ENCODE measurements at places on chromosomes 2 and 18.
A peak's percentile ranks its signal among the peaks of the same experiment; 100 is the strongest.

DNA sequence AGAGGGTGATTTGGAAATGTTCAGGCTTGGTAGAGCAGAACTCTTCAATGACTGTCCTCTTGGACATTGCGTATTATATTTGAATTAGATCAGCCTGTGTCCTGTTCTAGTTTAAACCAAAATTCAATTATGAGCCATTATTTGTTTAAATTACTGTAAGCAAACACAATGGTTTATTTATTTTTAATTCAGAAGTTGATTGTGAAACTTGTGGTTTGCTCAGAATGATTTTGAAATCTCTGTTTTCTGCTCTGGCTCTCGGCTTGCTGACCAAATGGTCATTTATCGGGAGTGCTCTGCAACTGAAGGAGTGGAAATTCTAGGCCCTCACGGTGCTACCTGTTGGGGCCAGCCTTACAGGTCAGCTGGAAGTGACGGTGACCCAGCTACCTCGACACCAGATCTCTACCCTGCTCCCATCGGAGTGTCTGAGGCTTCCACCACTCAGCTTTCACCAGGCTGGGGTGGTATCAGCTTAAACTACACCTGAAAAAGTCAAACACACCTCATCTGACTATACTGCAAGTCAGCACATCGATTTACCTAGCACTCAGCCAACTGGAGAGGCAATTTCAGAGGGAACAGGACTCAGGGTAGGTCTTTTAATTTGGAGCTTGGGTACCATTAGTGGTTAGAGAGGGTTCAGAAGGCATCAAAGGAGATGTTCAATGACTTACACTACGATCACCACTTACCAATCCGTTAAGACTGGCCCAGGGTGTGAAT lies 36.8 kb upstream of the GPD2 start:
- H3K36me3 ChIP-seq: peaks cover 6% of the 10 kb centered on the region
- DNase-seq: no peak
- peak overlapping the region; percentile 96 for H3K27ac ChIP-seq
- peaks cover 50% of the 10 kb centered on the region for H3K4me1 ChIP-seq
- H3K27me3 ChIP-seq: peaks cover 6% of the 10 kb centered on the region

- peaks cover 14% of the 10 kb centered on the region for H3K27me3 ChIP-seq
- no peaks in the 10 kb centered on the region for H3K4me1 ChIP-seq
- no peak for DNase-seq
Observed at GRCh38 chr2:239706367-239706766, 305.5 kb upstream of the HDAC4 start.

GRCh38 chr18:12604445-12605007 lies 53.4 kb downstream of the SPIRE1 start:
- no peak overlapping the region for H3K27ac ChIP-seq
- no peaks in the 10 kb centered on the region for H3K36me3 ChIP-seq
- no peak for DNase-seq
- no peak overlapping the region for H3K4me3 ChIP-seq

DNA sequence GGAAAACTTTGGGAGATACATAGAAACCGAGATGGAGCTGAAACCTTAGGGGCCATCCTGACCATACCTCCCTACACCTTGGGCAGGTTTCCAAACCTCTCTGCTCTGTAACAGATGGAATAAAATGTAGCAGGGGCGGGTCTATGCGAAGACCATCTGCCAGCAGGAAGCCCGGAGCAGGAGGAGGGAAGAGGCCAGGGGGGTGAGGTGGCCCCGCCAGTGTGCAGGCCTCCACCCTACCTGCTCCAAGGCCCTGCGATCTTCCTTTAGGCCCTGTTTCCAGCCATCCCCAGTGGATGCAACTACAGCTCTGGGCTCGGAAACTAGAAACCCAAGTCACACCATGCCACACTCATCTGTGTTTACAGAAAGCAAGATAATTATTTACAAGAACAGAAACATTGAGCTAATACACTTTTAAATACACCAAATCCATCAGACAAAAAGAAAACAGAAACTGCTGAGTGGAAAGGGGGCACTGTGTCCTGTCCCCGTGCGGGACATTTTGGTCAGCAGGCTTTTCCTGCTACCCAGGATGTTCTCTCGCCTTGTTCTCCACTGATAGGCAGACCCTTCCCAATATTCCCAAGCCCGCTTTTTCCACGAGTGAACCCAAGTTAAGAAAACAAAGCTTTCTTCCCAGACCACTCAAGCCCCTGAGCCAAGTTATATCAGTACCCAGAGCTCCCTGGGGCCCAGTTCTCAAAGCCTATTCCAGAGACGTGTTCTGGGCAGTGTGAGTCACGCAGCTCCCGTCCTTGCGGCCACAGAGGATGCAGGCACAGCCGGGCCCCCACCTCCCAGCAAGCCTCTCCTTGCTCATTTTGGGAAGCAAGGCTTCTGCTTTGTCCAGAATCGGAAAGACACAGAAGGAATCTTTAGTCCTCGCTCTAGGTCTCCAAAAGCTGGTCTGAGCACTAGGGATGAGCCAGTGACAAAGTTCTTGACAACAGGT lies 17.3 kb downstream of the CIB4 start:
- no peak overlapping the region for H3K27ac ChIP-seq
- H3K36me3 ChIP-seq: no peaks in the 10 kb centered on the region
- H3K4me3 ChIP-seq: no peak overlapping the region
- peaks cover 4% of the 10 kb centered on the region for H3K4me1 ChIP-seq
- DNase-seq: no peak

DNA sequence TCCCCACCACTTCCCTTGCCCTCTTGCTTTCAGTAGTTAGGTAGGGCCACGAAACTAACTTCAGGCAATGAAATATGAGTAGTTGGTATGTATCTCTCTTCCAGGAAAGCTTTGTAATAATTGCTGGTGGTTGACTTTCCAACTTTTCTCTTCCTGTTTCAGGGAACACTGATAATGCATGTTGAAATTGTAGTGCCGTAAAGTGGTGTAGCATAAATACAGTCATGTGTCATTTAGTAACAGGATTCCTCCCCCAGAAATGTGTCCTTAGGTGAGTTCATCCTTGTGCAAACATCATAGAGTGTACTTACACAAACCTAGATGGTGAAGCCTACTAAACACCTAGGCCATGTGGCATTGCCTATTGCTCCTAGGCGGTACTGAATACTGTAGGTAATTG lies 429.2 kb downstream of the PID1 start:
- no peaks in the 10 kb centered on the region for H3K27me3 ChIP-seq
- no peaks in the 10 kb centered on the region for H3K4me1 ChIP-seq
- no peak for DNase-seq
- H3K36me3 ChIP-seq: no peaks in the 10 kb centered on the region

- H3K36me3 ChIP-seq: peaks cover 10% of the 10 kb centered on the region
- H3K27me3 ChIP-seq: no peaks in the 10 kb centered on the region
- no peak overlapping the region for H3K4me3 ChIP-seq
- no peak overlapping the region for H3K27ac ChIP-seq
Observed at GRCh38 chr2:72612614-72613160, 213.1 kb downstream of the EXOC6B start.

DNA sequence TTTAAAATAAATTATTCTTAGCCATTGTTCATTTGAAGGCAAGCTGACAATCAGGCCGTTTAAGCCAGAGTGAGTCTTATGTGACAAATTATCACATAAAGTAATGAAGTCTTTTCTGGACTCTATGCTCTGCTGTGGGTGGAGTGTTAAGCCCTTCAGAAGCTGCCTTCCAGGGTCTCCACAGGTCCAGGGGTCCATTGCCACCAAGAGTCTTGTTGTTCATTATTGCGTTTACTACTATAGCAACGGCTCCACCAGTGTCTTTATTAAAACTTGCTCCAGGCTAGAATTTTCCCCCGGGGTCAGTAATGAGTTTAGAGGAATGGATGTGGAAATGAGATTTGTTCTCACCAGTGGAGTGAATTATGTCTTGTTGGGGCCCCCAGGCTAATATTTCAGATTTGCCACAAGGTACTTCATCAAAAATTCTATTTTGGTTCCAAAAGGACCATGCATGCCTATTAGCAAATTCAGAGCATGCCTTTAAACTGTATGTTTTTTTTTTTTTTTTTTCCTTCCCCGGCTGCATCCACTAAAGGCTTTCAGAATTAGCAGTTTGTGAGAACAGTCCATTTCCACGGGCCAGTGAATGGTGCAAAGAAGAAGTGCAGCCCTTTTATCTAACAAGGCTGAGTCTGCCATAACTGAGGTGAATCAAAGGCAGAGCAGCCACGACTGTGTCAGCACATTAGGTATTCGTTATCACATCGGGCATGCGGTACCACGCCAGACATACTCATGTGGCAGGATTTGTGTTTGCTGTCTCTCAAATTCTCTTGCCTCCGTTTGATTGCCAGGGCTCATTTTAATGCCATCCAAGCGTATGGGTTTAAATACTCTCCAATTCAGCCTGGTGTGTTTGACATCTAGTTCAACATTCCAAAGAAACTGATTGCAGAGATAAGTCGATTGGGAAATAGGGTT lies 26.2 kb upstream of the LRRTM1 start:
- H3K36me3 ChIP-seq: no peaks in the 10 kb centered on the region
- H3K4me3 ChIP-seq: no peak overlapping the region
- H3K27ac ChIP-seq: no peak overlapping the region

- H3K27me3 ChIP-seq: no peaks in the 10 kb centered on the region
- no peak overlapping the region for H3K4me3 ChIP-seq
- H3K36me3 ChIP-seq: peaks cover 4% of the 10 kb centered on the region
- DNase-seq: no peak
Observed at GRCh38 chr2:160721089-160722040, 227.8 kb upstream of the RBMS1 start.

DNA sequence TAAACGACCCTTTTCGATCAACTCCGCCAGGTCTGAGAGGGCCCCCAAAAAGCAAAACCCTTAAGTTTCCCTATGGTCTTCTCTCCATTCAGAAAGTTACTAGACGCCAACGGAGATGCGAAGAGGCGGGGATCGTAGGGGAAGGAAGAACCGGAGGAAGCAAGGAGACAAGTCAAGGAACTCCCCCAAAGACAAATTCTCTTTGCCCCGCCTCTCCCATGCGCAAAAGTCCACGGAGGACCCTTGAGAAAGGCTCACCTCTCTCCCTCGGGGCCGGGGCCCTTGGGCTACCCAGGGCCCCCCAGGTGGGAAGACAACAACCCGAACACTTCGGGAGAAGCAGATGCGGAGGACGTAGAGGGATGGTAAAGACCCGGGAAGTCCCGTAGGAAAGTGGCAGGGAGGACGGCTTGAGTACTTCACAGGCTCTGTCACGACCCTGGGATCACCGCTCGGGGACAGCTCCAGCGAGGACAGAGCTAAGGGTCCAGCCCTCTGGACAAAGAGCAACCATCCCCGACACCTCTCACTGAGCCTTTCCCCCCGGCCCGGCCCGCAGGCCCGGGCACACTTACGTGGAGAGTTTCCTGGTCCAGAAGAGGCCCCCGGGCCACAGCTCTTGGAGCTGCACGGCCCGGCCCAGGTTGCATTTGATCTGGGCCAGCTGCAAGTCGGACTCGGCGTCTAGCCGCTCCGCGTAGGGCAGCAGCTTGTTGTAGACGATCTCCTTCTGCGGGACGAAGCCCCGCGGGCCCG lies 647 bp downstream of the PSME4 start:
- H3K36me3 ChIP-seq: peaks cover 20% of the 10 kb centered on the region
- no peaks in the 10 kb centered on the region for H3K27me3 ChIP-seq
- H3K4me3 ChIP-seq: peak overlapping the region; percentile 88
- DNase-seq: peak; percentile 37
- peak overlapping the region; percentile 85 for H3K27ac ChIP-seq

GRCh38 chr2:176677746-176678265 lies 408.6 kb downstream of the MTX2 start:
- H3K27me3 ChIP-seq: peaks cover 10% of the 10 kb centered on the region
- no peaks in the 10 kb centered on the region for H3K4me1 ChIP-seq
- no peak overlapping the region for H3K4me3 ChIP-seq
- no peak for DNase-seq
- no peaks in the 10 kb centered on the region for H3K36me3 ChIP-seq

GRCh38 chr2:216016581-216016980 lies 3.2 kb upstream of the MREG start:
- peaks cover 54% of the 10 kb centered on the region for H3K4me1 ChIP-seq
- peak overlapping the region; percentile 46 for H3K4me3 ChIP-seq
- no peaks in the 10 kb centered on the region for H3K36me3 ChIP-seq
- no peaks in the 10 kb centered on the region for H3K27me3 ChIP-seq
- H3K27ac ChIP-seq: peak overlapping the region; percentile 82

GRCh38 chr2:128320906-128321771 lies 2.5 kb upstream of the HS6ST1 start:
- H3K27ac ChIP-seq: peak overlapping the region; percentile 59
- H3K4me1 ChIP-seq: peaks cover 17% of the 10 kb centered on the region
- DNase-seq: no peak

GRCh38 chr2:58957188-58957840 lies 716.2 kb upstream of the FANCL start:
- H3K36me3 ChIP-seq: no peaks in the 10 kb centered on the region
- no peaks in the 10 kb centered on the region for H3K4me1 ChIP-seq
- DNase-seq: no peak
- H3K4me3 ChIP-seq: no peak overlapping the region
- H3K27me3 ChIP-seq: no peaks in the 10 kb centered on the region

GRCh38 chr2:23456881-23457760 lies 72.1 kb downstream of the KLHL29 start:
- peaks cover 32% of the 10 kb centered on the region for H3K27me3 ChIP-seq
- no peak overlapping the region for H3K4me3 ChIP-seq
- H3K27ac ChIP-seq: no peak overlapping the region
- H3K4me1 ChIP-seq: peaks cover 29% of the 10 kb centered on the region
- no peaks in the 10 kb centered on the region for H3K36me3 ChIP-seq

DNA sequence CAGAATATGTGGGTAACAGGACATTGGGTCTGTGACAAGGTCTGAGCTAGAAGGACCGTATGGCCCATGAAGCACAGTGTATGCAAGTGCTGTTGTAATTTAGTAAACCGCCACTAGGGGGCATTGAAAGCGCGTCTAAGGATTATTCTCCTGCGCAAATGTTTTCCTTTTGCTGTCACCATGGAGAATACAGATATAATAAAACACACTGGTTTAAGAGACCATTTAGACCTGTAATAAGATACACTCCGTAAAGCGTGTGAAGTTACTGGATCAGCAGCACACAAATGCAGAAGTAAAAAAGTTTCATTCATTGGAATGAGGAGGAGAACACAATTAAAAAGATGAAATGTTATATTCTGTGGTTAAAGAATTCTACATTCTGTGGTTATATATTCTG lies 272.4 kb downstream of the AGAP1 start:
- peaks cover 2% of the 10 kb centered on the region for H3K27me3 ChIP-seq
- H3K4me3 ChIP-seq: no peak overlapping the region
- no peaks in the 10 kb centered on the region for H3K36me3 ChIP-seq
- peak; percentile 51 for DNase-seq
- no peak overlapping the region for H3K27ac ChIP-seq

GRCh38 chr18:63897072-63897471 lies 9.6 kb downstream of the SERPINB2 start:
- no peak for DNase-seq
- H3K27ac ChIP-seq: no peak overlapping the region
- H3K27me3 ChIP-seq: peaks cover 6% of the 10 kb centered on the region

DNA sequence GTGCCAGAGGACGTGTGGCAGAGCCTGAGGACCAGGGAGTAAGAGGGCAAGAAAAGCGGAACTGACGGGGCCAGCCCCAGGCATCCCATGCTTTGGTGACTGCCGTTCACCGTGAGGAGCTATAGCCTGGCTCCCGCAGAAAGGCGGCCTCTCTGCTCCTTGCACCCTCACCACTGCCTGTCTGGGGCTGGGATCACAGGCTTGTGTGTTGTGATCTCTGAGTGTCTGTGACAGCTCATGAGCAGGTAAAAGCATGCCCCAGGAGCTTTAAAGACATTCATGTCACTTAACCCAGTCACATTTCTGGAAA lies 266.8 kb upstream of the RAB6C start:
- no peaks in the 10 kb centered on the region for H3K36me3 ChIP-seq
- DNase-seq: no peak
- H3K27ac ChIP-seq: no peak overlapping the region
- peaks cover 6% of the 10 kb centered on the region for H3K27me3 ChIP-seq

GRCh38 chr2:191051825-191052778 lies 38.1 kb upstream of the STAT1 start:
- no peak overlapping the region for H3K27ac ChIP-seq
- H3K36me3 ChIP-seq: peaks cover 19% of the 10 kb centered on the region
- H3K27me3 ChIP-seq: no peaks in the 10 kb centered on the region

All from activated naive CD8-positive, alpha-beta T cell treated with anti-CD3 and anti-CD28 coated beads, Interleukin-2, amount 50 U/mL, for 24 hours (primary cell).